Fibroblast of skin of scalp (primary cell): ENCODE measurements at places on chromosomes 7 and 10.

- no peak for DNase-seq
Measured at GRCh38 chr7:124027236-124027635, 5.6 kb downstream of the TMEM229A start.

GRCh38 chr10:92407305-92408016 is 116.5 kb downstream of the MARCHF5 start:
- DNase-seq: no peak

- DNase-seq: no peak
Measured at GRCh38 chr10:43125274-43125845, 12.9 kb upstream of the CSGALNACT2 start.

- DNase-seq: no peak
Measured at GRCh38 chr7:45988405-45989057, 67.5 kb upstream of the IGFBP3 start.

DNA sequence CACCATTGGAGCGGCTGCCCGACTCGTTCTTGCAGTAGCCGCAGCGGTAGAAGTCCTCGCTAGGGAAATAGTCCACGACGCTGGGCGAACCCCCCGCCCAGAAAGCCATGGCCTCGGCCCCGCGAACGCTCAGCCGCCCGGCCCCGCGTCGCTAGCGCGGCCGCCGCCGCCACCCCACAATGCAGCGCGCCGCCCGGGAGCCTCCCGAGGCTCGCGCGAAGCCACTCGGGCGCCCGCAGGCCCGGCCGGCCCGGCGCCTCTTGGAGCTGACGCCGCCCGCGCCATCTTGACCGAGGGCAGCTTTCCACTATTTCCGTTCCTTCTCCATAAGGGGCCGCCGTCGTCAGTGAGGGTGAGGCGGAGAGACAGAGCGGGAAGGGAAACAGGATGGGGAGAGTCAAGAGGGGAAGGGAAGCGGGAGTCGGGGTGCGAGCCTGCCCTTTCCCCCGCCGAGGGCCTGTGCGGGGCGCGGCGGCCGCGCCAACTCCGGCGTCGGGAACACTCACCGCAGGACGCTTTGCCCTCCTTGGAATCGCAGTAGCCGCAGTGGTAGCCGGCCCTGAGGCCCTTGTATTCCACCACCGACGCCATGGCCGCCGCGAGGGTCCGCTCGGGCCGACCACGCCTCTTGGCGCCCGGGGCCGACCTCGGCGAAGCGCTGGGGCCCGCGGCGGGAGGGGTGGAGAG is at the start of gene ATE1:
Gene ATE1, minus strand, starts transcription at position 191 of the 687 bp plus-strand sequence. Its CDS starts 82 bp downstream, at position 109.
- peak; percentile 95 for DNase-seq

DNA sequence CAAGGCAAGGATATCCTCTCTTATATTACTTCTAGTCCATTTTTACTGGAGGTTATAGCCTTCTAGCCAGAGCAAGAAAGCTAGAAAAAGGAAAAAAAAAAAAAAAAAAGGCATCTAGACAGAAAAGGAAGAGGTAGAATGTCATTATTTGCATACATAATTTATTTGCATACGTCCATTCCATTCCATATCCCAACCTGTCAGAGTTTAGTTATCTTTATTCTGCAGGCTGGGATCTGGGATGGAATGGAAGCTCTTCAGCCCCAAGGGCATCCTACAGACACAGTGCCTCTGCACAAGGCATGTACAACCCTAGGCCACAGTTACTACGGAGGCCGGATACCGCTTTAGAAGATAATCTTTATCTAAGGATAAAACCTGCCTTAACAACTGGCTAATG is 9.6 kb downstream of the CH25H start:
- DNase-seq: no peak

GRCh38 chr7:35003679-35004303 is 33.5 kb downstream of the DPY19L1 start:
- peak; percentile 87 for DNase-seq

- no peak for DNase-seq
Measured at GRCh38 chr7:151233804-151234203, 1.5 kb downstream of the CHPF2 start.

GRCh38 chr7:2512179-2512661 is 7.4 kb upstream of the LFNG start:
- no peak for DNase-seq

DNA sequence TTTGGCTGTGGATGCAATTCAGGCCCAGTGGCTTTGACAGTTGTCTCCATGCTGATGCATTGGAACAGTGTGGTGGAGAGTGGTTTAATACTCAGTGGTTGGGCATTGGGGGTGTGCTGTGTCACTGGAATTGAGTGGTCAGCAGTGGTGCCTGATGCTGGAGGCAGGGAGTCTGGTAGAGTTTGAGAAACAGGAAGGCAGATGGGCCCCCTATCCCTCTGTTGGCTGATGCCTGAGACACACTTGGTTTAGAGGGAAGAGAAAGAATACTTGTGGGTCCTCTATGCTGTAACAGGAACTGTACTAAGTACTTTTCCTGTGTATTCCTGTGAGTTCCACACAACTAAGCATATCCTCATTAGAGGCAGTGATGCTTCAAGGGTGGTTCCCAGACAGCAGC is 55.4 kb downstream of the EEPD1 start:
- DNase-seq: no peak

DNA sequence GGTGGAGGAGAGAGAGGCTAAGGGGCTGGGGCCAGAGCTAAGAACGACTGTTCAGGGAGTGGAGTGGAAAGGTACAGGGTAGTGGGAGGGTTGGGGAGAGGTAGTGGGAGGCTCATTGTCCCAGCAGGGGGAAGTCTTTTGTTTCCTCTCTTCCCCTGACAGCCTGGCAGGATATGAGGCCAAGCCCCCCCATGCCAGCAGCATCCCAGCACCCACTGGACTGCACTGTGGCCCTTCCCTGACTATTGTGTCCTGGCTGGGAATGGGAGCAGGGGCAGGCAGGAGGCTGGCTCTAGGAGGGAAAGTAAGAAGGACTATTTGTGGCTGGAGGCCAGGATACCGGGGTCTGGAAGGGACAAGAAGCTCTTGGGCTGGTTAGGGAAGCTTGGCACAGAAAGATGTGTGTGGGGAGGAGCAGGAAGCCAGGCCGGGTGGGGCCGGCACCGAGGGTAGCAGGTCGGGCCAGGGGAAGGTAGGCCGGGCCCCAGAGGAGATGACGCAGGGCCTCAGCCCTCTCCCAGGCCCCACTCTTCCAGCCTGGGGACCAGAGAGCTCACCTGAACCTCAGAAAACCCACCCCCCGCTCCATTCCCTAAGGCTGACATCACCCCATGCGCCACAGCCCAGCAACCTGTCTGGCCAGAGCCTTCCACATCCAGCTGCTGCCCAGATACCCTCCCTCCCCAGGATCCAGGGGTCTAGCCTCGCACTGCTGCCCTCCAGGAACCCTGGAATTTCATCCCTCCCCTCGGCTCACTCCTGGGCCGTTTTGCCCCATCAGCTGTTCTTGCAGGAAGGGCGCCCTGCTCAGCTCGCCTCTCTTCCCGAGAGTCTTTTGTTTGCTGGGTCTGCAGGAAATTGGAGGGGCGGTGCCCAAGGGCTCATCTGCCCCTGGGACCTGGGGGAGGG is 8.8 kb upstream of the EPHB4 start:
- peak; percentile 68 for DNase-seq

DNA sequence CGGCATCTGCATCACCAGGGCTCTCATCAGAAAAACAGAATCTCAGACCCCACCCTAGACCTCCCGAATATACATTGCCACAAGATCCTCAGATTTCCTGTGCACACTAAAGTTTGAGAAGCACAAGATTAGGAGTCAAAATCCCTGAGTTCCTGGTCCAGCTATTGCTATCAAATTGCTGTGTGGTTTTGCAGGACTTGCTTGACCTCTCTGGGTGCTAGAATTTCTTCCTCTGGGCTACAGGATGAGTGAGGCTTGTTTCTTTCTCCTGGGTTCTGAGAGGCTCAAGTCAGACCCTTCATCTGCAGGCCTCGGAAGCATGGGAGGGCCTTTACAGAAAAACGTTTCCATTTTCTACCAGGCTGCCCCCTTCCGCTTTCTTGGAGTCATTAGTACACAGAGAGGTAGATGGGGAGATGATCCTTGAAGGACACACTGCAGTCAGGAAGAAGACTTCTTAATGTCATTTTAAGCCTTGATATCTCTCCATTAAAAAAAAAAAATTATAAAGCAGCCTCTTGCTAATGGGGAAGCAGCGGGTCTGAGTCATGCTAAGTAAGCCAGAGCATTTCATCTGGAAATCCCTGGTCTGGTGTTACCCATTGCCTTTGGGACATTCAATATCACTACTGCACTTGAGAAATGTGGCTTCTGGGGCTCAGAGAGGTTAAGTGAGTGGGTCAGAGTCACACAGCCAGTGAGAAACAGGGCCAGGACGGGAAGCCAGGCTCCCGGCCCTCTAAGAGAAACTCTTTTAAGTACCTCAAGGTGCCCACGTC is 173.5 kb downstream of the KCNMA1 start:
- peak; percentile 45 for DNase-seq

DNA sequence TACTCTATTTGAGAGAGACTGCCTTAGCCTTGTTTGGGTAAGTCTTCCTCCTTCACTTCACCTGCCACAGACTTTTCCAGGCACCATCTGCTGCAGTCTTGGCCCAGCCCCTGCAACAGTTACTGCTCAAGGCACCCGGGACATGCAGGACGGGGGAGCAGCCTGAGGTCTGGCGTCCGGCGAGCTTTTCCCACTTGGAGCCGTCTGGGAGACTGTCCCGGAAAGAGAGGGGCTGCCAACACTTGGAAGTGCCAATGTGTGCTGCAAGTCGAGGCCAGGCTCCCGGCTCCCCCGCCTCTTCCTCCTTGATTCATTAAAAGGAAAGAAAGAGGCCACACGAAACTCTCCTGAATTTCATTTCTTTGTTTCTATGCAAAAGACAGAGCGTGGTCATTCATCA is 13.7 kb downstream of the HTRA1 start:
- no peak for DNase-seq

DNA sequence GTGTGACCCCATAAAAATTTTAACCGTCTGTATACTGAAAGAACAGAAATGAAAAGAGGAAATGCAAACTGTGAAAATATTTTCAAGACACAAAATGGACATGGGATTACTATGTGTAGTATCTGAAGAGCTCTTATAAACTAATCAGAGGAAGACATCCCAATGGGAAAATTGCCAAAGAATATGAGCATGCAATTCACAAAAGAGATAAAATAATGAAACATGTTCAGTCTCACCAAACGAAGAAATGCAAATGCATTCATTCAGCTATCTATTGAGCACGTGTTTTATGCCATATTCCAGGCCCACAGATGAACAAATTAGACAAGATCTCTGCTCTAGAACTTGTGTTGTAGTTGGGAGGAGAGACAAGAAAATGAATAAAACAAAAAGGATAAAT is 63.2 kb downstream of the NHLRC2 start:
- no peak for DNase-seq

- no peak for DNase-seq
Measured at GRCh38 chr7:157635669-157636068, 298.9 kb downstream of the DNAJB6 start.

GRCh38 chr7:94104301-94104700 is 100.1 kb upstream of the BET1 start:
- DNase-seq: no peak

DNA sequence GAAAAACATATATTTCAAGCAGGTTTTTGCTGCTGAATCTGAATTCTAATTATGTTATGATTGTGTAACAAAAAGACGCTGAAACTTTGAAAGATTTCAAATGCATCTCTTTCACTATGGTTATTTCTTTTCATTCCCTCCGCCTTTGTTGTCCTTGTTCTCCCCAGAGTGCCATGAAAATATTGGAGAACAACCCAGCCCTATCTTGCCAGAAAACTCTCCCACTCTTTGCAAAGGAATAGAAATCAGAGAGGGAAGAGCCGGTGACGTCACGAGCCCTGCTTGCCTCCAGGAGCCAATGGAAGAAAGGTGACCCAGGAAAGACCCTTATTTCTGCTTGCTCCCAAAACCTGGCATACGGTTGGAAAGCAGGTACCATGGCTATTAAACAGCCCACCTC is 3.4 kb downstream of the GFRA1 start:
- no peak for DNase-seq

GRCh38 chr10:88990384-88991160 is at the start of gene FAS:
FAS (plus strand) TSS chr10:88990798; CDS start chr10:88990877, 79 bp downstream.
- peak; percentile 47 for DNase-seq

DNA sequence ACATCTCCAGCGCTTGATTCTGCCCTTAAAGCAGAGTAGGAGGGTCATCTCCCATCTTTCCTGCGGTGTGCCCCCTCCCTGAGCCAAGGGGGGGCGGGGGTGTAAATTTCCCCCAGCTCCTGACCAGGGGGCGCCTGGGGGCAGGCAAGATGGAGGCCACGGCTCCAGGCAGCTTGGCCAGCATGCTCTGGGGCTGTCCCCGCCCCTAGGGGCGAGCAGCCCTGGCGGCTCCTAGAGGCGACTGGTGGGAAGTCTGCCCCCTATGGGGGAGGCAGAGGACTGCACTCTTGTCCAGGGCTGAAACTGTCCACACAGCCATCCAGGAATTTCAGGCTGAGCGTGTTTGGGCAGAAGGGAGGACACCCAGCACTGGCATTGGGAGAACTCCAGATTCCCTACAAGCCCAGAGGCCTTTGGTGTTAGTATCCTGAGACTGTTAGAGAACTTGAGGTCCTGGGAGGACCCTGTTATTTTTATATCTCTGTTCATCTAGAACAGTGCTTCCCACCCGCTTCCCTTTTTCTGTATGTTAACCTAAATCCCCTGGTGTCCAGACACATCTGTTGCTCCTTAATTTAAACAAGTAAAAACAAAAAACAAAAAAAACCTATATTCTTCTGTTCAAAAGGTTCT is 4.6 kb downstream of the STRA8 start:
- DNase-seq: no peak

- DNase-seq: no peak
Measured at GRCh38 chr7:90574146-90574819, 21.8 kb upstream of the CDK14 start.

GRCh38 chr7:88306590-88307048 is at the start of gene STEAP4:
STEAP4 (minus strand) TSS chr7:88306894; CDS start chr7:88284269, 22,625 bp downstream.
- DNase-seq: peak; percentile 45

- no peak for DNase-seq
Measured at GRCh38 chr10:78542521-78542920, 508.9 kb downstream of the RPS24 start.

GRCh38 chr7:90180011-90180585 is 25.8 kb downstream of the STEAP1 start:
- DNase-seq: peak; percentile 35

GRCh38 chr7:123680580-123680979 is 24.9 kb downstream of the LMOD2 start:
- DNase-seq: no peak

- no peak for DNase-seq
Measured at GRCh38 chr7:98778421-98778820, 91.4 kb downstream of the TMEM130 start.

GRCh38 chr7:41232086-41232485 is 470.8 kb downstream of the INHBA start:
- peak; percentile 28 for DNase-seq

GRCh38 chr7:101990811-101991418 is 173.5 kb downstream of the CUX1 start:
- no peak for DNase-seq
